GM12891 (cell line): ENCODE measurements at places on chromosomes 12 and 14.

- no peak for DNase-seq
Observed at GRCh38 chr12:85279449-85280164, 413 bp upstream of the ALX1 start.

GRCh38 chr12:80625901-80626300, 81.5 kb upstream of the MYF6 start:
- no peak for DNase-seq

GRCh38 chr14:100592461-100592891, 5.3 kb upstream of the BEGAIN start:
- DNase-seq: no peak

- DNase-seq: no peak
Observed at GRCh38 chr14:75340921-75341320, 62.3 kb downstream of the FOS start.

DNA sequence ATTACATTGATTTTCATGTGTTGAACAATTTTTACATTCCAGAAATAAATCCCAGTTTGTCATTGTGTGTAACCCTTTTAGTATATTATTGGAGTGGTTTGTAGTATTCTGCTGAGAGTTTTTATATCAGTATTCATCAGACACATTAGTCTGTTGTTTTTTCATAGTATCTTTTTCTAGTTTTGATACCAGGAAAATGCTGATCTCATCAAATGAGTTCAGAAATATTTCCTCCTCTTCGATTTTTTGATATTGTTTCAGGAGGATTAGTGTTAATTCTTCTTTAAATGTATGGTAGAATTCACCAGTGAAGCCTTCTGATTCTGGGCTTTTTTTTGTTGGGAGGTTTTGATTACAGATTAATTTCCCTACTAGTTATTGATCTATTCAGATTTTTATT, 15.3 kb downstream of the CLEC6A start:
- DNase-seq: no peak

DNA sequence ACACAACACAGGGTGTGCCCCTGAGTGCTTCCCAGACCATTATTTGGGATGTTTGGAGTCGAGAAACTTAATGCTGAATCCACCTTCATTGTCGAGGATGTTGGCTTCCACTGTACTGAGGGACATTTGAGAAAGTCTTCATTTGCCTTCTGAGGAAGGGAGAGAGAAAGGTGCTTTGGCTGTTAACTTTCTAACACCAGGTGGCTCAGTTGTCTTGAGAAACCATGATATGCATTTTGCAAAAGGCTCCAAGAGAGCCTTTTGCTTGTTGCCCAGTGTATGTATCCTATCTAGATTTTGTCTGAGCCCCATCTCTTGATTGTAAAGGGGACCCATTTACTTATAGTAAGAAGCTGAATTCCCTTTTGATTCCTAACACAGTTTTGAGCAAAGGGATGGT, 28.6 kb upstream of the NRXN3 start:
- no peak for DNase-seq

DNA sequence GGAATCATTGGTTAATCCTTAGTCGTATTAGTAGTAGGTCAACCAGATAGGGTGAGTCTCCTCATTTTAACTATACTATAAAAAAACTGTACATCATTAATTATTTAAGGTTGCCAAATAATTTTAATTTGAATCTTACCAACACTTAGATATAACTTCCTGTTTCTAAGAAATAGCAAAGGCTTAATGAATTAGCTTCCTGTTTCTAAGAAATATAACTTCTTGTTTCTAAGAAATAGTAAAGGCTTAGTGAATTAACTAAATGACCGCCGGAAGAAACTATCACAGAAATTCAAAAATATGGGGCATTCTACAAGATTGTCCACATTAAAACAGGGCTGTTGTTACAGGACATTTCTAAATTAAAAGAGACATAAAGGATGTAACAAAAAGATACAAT, 392.9 kb upstream of the FOXG1 start:
- DNase-seq: no peak

GRCh38 chr12:102685841-102686240, 205.5 kb upstream of the IGF1 start:
- no peak for DNase-seq

DNA sequence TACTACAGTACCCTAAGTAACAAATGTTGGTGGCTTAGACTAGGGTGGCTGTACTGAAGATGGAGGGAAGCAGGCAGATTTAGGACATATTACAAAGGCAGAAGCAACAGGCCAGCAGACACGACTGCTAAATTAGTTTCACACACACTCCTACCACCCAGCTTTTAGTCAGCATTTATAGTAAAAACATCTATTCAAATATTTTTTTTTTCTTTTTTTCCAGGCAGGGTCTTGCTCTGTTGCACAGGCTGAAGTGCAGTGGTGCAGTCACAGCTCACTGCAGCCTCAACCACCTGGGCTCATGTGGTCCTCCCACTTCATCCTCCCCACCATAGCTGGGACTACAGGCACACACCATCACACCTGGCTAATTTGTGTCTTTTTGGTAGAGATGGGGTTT, 72.9 kb downstream of the CDK17 start:
- no peak for DNase-seq

GRCh38 chr12:124326871-124327270, 32.0 kb downstream of the RFLNA start:
- no peak for DNase-seq

DNA sequence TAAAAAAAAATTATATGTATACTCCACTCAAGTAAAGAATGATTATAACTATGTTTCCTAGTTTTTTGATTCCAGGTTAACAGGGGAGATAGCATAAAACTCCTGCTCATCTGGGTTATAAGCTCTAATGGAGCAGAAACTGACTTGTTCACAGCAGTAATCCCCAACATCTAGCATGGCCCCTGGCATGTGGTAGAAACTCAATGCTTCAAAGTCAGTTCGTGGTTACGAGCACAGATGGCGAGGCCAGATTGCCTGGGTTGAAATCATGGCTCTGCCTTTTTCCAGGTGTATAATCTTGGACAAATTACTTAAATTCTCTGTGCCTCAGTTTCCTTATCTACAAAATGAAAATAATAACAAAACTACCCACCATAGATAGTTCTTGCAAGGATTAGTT, 183.8 kb downstream of the TTC7B start:
- DNase-seq: no peak

- DNase-seq: no peak
Observed at GRCh38 chr12:118544569-118544968, 168.2 kb downstream of the SUDS3 start.

GRCh38 chr14:75315144-75315543, 36.5 kb downstream of the FOS start:
- DNase-seq: no peak

GRCh38 chr14:92680781-92681650, 67.4 kb downstream of the LGMN start:
- DNase-seq: peak; percentile 70

DNA sequence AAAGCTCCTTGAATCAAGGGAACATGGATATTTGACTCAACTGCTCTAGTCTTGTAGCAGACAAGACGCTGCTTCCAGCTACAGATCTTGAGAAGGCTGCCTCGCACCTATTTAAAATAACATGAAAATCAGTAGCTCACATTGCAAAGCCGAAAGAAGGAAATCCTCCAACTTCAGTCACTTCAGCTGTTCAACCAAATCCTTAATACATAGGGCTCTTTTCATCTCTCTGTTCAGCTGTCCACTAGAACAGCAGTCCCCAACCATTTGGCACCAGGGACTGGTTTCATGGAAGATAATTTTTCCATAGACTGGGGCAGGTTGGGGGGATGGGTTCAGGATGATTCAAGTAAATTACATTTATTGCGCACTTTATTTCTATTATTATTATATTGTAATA, 1116.0 kb upstream of the TMEM132C start:
- no peak for DNase-seq

DNA sequence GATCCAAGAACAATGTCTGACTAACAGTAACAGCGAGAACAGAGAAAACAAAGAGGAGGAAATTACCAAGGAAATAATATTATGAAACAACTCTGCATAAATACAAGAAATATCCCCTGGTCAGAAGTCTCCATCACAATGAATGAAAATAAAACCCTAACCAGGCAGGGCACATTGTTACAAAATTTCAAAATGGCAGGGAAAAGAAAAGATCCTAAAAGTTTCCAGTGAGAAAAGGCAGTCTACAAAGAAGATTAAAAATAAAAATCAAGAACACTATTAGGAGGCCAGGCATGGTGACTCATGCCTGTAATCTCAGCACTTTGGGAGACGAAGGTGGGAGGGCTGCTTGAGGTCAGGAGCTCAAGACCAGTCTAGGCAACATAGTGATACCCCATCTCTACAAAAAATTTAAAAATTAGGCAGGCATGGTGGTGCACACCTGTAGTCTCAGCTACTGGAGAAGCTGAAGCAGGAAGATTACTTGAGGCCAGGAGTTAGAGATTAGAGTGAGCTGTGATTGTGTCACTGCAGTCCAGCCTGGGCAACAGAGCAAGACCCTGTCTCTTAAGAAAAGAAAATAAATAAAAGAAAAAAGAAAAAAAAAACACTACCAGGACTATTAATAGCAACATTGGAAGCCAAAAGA, 47.8 kb downstream of the FERMT2 start:
- DNase-seq: no peak

- no peak for DNase-seq
Observed at GRCh38 chr14:99589031-99589441, 15.0 kb downstream of the CCDC85C start.

DNA sequence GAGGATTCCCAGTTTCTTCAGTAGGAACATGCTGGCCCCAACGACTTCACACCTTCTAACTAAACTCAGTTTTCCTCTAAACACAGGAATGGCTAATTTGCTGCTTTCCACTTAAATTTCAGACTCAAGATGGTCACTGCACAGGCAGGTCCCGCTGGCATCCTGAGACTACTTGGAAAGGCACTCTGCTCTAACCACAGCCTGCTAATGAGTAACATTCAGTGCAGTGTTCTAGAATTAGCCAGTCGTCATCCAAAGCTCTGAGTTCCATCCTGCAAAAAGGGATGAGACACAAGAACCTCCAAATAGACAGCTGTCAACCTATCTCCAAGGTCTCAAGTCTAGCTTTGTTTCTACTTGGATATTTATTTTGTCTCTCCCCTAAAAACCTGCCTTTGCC, 6.0 kb downstream of the CCDC92 start:
- DNase-seq: no peak

GRCh38 chr12:108861878-108862587, 4.7 kb upstream of the SSH1 start:
- no peak for DNase-seq

- DNase-seq: no peak
Observed at GRCh38 chr12:121575952-121576625, 4.7 kb downstream of the KDM2B start.

- no peak for DNase-seq
Observed at GRCh38 chr12:5013266-5013730, 30.4 kb upstream of the KCNA5 start.

DNA sequence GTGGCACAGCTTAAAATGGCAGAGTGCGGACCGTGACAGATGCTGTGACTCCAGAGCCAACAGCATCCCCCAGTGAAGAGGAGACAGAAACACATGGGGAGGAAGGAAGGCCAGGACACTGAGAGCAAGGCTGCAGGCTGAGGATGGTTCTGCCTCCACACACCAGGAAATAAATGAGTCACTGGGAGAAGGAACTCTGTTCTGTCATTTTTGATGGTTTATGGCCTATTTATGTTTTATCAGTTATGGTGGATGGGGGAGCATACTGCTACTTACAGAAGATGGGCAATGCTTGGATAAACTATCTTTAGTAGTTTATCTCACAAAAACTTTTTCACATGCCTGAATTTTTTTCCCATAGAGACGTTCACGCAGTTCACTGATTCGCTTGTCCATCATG, 33.8 kb downstream of the ZFYVE21 start:
- DNase-seq: no peak

- no peak for DNase-seq
Observed at GRCh38 chr12:68306564-68306963, 25.6 kb downstream of the MDM1 start.

- no peak for DNase-seq
Observed at GRCh38 chr12:132021031-132021871, 71.5 kb downstream of the EP400 start.

GRCh38 chr12:123064366-123064765, 83.9 kb downstream of the ARL6IP4 start:
- DNase-seq: no peak

DNA sequence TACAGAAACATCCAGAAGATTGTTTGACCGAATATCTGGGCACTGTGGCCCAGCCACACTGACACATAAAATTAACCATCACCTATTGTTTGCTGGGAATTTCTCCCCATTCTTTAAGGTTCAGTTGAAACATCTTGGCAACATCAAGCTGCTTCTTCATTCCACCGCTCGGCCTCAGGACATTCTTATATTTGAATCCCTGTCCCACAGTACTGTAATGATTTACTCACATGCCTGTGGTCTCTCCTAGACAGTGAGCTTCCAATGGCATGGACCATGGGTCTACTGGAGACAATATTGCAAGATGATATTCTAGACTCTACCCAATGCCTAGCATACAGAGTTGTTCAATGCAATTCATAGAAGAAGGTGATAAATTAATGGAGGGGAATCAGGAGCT, 56.1 kb downstream of the EMP1 start:
- DNase-seq: no peak

DNA sequence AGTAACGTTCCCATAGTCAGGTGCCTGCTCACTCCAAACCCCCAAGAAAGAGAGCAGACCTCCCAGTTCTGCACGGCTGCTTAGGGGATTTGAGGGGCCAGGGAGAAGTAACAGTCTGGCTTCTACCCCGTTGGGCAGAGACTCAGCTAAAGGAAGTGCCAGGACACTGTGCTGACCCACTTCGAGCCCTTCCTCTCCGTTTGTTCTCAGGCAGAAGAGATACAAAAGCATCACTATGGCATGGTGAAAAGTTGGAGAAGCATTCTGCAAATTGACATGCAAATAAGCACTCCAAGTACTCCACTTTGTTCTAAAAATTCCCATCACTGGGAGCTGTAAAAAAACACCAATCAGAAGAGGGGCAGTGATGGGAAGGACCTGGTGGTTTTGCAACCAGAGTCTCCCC, 239.1 kb downstream of the EGLN3 start:
- DNase-seq: no peak

DNA sequence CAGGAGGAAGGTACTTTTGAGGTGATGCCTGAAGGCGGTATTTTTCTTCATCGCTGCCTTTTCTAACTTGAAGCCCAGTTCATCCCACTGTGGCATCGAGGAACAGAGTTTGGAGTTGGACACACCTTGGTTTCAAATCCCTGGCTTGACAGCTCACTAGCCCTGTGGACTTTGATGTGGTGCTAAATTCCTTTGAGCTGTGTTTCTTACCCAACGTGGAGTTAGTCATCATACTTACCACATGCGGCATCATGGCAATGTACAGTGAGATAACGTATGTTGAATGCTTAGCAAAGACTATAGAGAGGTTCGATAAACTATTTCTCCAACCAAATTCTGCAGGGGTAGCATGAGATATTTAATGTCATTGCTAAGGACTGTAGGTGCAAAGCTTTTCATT, 3.4 kb downstream of the PLEKHG3 start:
- no peak for DNase-seq

- no peak for DNase-seq
Observed at GRCh38 chr12:27871946-27872345, 91.9 kb upstream of the MANSC4 start.

GRCh38 chr14:102325791-102326345, 6.3 kb downstream of the ZNF839 start:
- DNase-seq: no peak

GRCh38 chr14:31439561-31439960, 17.7 kb downstream of the DTD2 start:
- no peak for DNase-seq

GRCh38 chr12:5715021-5715420, 230.0 kb downstream of the ANO2 start:
- DNase-seq: no peak

GRCh38 chr12:108306506-108306905, 32.6 kb downstream of the CMKLR1 start:
- no peak for DNase-seq
